AG04449 (cell line): ENCODE measurements at places on chromosomes 5 and 9.

- DNase-seq: no peak
Observed at GRCh38 chr5:132677682-132678400, 4.1 kb downstream of the IL4 start.

DNA sequence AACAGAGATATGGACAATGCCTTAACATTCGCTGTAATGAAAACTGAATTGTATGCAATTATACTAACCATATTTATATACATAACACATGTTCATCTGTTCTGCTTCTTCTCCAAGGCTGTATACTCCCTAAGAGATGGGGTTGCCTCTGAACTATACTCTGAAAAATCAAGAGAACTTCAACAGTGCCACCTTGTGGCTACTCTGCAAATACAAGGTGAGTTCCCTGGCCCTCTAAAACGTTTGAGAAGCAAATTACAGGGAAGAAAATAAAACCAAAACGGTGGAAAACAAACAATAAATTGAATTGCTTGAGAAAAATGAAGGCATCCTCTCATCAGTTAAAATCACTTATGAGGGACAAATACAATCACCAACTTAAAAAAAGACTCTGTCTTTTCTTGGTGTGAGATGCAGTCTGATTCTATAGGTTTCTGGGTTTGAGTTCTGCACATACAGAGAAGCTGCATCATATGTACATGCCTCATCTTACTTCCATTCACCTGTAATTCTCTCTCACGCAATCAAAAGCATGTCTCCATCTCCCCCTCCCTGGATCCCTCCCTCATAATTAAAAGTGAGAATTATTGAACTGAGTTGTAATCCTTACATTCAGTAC lies 98.6 kb downstream of the FBXW11 start:
- peak; percentile 14 for DNase-seq

DNA sequence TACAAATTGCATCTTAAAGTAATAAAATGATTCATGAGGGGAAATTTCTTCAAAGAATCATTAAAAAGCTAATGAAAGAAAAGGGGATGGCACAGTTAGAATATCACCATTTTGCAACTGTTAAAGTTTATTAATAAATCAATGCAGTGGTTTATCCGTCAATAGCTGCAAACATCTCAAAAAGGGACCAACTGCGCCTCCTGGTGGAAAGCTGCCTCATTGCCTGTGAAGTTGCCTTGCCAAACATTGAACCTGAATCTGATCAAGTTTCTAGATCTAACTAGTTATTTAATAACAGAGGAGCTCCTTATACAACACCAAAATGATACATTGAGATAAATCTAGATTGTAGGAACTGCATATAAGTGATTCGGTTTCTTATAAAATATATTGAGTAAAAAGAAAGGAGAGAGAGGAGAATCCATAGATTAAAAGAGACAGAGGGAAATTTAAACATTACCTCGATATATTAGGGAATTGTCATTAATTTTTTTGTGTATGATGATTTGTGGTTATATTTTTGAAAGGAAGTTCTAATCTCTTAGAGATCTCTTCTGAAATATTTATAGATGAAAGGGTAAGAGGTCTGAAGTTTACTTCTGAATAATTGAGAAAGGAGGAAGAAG lies 6.9 kb upstream of the NDUFB6 start:
- no peak for DNase-seq

DNA sequence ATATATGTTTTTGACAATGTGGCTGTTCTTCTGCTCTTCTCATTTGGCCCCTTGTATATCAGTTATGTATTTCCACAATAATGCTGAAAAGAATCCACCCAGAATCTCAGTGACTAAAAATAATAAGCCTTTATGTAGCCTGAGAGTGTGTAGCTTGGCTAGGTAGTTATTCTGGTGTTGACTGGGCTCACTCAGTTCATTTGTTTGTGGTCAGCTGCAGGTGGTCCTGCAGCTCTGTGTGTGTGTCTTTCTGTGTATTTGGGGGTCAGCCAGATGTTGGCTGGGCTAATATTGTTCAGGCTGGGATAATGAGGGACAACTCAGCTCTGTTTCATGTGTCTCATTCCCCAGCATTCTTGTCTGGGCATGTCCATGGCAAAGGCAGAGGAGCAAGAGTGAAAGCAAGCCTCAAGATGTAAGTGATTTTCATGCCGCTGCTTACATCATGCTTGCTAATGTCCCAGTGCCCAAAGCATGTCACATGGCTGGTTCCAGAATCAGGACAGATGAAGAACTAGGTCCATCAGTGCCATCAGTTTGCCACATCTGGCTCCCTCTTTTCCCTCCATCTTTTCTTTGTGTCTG lies 162.8 kb downstream of the KCTD16 start:
- no peak for DNase-seq

GRCh38 chr5:135703016-135703550 lies 124.3 kb upstream of the CXCL14 start:
- DNase-seq: no peak

DNA sequence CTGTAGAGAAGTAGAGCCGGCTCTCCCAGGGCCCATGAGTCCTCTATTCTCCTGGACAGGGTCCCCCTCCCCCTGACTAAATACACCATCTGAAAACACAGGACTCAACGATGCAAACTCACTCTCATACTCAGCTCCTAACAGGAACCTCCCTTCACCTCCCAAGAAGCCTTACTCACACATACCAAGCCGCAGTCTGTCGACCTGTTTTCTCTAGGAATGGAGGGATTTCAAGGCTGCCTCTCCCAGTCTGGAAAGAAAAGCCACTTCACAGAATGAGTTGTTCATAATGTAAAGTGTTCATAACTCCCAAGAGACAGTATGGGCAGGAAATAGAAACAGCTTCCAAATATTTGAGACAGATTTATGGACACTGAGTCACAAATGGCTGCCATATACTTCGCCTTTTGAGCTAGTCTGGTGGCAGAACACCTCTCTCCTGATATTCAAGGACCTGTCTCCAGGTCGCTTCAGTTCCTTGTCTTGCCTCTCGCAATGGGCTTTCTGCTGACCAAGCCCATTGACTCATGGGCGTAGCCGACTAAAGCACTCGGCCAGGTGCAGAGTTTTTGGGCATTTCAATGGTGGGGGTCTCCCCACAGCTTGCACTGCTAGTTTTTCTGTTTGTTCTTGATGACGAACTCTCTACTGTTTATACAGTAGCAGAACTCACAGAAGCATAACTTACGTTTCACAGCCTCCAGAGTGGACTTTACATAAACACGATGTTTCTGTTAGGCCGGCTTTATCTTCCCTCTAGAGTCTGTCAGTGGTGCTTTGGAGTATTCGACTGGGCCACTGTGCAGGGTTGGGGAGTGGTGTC lies 25.0 kb upstream of the IL17B start:
- DNase-seq: peak; percentile 97

DNA sequence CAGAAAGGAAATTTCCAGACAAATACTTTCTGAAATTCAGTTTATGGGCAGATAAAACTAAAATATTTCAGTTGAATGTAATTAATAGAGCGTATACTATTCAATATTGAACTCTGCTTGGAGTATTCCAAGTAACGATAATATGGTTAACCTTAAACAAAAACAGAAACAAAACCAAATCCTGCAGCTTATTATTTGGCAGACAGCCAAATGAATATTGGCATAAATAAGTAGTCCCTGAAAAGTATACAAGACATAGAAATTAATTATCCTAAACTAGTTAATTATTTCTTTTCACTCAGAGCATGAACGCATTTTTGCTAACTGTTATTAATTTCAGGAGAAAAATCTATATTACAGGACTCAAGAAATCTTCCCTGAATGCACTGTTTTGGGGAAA lies 1574.0 kb downstream of the MAT2B start:
- no peak for DNase-seq

DNA sequence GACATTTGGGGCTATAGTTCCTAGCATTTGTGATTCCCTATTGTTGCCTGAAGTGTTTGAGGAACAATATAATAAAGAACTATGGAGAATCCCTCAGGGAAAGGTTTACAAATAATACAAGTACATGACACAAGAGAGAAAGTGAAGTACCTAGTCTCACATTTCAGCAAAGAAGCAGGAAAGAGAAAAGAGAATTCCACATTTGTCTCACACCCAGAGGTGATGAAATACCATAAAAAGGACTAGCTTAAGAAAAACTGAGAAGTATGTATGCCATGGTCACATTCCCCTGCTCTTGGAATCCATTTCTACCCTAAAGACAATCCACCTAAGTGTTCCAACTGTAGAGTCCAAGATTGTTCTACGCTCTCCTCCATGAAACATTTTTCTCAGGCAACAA lies 79.0 kb upstream of the TARS1 start:
- no peak for DNase-seq

DNA sequence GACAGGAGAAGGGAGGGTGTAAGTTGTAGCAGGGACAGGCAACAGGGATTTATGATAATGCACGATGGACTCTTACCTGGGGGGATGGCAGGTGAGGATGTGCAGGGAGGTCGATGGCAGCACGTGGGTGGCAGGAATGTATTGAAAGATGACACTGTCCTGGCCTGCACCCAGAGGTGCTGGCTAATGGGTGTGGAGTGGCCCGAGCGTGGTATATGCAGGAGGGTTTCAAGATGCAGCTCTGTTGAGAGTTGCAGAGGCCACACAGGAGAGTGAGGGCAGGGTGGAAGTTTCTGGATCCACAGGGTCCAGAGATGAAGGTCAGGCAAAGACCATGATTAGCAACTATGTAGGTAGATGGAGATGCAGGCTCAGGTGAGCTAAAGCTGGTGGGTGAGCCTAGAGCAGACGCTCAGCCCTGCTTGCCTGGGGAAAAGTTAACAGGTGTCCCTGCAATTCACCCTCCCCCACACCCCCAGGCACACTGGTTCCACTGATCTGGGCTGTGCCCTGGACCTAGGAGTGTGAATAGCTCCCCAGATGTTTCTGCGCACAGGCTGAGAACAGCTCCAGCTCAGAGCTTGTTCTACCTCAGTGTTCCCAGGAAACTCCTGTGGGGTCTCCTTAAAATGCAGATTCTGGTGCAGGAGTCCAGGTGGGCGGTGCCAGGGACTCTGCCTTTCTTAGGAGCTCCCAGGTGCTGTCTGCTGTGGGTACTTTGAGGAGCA lies 21.5 kb upstream of the S1PR3 start:
- no peak for DNase-seq

DNA sequence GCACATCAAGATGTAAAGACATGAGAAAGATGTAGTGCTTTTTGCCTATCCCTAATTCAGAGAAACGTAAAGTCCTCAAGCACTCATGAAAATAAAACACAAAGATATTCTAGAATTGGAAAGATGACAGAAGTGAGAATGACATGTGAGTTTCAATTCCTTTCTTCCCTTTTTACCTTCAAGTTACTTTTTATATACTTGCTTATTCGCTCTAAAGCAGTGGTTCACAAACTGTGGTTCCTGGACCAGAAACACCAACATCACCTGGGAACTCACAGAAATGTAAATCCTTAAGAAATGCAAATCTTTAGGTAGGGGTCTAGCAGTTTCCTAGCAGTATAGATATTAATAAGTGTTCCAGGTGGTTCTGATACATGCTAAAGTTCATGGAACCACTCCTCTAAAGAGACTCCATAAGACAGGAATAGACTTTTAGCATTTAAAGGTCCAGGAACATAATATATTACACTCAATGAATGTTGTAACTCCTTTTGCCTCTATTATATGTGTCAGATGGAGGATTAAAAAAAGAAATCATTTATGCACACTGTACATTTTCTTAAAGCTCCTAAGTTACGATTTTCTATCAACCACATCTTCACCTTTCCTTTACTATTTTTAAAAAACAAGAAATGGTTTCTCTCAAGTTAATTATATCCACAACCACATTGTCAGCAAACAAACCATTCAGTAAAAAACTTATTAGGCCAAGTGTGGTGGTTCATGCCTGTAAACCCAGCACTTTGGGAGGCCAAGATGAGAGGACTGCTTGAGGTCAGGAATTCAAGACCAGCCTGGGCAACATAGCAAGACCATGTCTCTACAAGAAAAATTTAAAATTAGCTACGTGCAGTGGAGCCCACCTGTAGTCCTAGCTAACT lies 39.9 kb downstream of the ERP44 start:
- no peak for DNase-seq

- DNase-seq: no peak
Observed at GRCh38 chr5:125452991-125453390, 706.6 kb upstream of the ZNF608 start.

- DNase-seq: no peak
Observed at GRCh38 chr9:94593459-94594345, at the start of gene FBP2. Gene FBP2, minus strand, starts transcription at chr9:94593824. Its CDS starts 98 bp downstream, at chr9:94593726.

DNA sequence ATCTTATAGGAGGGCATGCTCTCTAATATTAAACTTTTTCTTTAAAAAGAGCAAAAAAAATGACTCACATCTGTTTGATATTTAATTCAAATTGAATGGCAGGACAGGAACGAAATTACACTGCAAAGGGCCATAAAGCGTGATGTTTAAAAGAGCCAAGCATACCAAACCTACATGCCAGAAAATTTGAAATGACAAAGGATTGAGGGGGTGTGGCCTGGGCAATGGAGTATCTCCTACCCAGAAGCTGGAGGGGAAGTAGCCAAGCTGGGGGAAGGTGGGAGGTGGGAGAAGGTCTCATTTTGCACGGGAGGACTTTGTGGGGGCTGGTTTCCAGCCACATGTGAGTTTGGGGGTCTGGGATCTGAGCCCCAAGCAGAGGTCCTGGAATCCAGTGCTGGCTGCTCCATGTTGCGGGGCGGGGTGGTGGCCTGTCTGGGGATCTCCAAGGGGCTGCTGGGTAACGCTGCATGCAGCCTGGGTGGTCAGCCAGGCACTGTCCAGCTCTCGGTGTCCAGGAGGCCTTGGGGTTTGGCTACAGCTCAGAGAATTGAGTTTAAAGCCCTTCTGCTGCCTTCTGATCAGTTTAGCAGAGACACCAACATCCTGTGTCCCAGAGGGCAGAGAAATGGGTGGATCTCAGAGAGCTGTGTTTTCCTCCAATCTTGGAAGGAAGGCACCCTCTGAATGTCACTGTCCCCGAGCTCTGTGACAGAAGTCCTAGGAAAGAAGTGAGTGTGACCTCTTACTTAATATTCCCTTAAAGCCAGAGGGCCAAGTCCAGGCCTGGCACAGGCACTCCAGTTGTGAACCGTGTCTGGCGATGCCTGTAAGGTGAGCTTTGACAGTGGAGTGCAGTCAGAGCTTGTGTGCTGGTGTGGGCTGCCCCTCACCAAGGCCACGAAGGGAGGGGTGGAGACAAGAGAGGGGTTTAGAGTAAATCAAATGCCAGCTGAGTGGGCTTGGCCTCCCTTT lies 7.6 kb downstream of the DCANP1 start:
- DNase-seq: no peak

GRCh38 chr5:28415791-28416443 lies 1377.5 kb upstream of the CDH9 start:
- no peak for DNase-seq

- no peak for DNase-seq
Observed at GRCh38 chr9:135504262-135505243, 4.1 kb downstream of the MRPS2 start.

DNA sequence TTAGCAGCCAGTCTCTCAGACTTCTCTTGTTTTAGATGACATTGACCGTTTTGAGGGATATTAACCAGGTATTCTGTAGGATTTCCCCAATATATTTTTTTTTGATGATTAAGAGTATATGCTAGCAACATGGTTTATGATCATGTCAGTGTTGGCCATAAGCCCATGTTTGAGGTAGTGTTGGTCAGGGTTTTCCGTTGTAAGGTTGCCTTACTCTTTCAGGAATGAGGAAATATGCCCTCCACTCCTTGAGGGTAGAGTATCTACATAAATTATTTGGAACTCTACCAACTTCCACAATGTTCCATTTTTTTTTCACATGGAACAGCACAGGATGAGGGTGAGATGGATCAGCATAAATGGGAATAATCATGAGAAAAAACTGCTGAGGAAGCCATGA lies 188.4 kb upstream of the PRDM9 start:
- DNase-seq: no peak

- DNase-seq: no peak
Observed at GRCh38 chr9:34793428-34793827, 83.5 kb upstream of the CCL21 start.
